ENCODE measurements at places on chromosomes 3 and 15. TPM values are rescaled to one million over a fixed set of nuclear protein-coding genes. Genes with fewer than 3 reads are reported as not detected.

The ALDH1L1 gene
- 24.0 TPM for total RNA-seq

GRCh38 chr3:73214846-73215245, 153.4 kb downstream of the EBLN2 start:
- no peak for DNase-seq

- no peak for DNase-seq
Observed at GRCh38 chr3:143283432-143284128, 164.0 kb downstream of the CHST2 start.

The SEMA5B gene
- 3.5 TPM for total RNA-seq

DNA sequence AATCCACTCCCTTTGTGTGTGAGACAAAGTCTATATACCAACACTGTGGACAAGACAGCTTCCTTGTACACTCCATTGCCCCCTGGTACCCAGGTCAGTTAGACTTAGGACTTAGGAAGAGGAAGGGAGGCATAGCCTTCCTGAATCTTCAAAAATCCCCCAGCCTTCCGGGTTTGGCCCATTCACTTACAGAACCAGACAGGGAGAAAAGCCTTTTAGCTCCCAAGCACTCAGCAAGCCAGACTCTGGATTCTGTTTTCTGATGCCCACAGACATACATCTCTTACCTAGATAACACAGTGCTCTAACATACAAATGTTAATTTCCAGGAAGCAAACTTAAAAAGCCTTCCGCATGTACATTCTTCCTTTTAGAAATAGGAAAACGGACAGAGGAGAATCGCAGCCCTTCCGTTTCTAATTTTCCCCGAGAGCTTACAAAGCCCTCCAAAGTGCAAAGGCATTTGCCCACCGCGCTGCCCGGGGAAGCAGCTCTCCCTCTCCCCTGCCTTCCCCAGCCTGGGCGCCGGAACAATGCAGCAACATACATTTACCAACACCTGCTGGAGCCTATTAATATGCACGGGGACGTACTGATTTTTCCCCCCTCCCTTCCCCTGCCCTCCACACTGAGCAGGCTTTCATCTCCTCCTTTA, 442.0 kb downstream of the MAGI1 start:
- no peak for DNase-seq

DNA sequence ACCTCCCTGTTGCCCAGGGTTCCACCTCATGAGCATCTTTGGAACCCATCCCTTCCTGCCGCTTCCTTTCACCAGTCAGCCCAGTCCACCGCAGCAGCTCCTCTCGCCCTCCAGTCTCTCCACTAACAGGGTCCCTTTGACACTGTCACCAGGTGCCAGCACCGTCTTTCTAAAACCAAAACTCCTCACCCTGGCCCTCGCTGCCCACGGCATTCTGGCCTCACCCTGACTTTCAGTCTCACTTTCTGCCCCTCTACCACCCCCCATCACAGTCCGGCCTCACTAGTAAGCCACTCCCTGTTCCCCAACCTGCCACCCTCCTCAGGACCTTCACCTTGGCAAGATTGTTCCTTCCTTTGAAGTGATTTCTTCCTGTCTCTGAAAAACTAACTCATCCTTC, 4.2 kb downstream of the PPCDC start:
- no peak for DNase-seq

DNA sequence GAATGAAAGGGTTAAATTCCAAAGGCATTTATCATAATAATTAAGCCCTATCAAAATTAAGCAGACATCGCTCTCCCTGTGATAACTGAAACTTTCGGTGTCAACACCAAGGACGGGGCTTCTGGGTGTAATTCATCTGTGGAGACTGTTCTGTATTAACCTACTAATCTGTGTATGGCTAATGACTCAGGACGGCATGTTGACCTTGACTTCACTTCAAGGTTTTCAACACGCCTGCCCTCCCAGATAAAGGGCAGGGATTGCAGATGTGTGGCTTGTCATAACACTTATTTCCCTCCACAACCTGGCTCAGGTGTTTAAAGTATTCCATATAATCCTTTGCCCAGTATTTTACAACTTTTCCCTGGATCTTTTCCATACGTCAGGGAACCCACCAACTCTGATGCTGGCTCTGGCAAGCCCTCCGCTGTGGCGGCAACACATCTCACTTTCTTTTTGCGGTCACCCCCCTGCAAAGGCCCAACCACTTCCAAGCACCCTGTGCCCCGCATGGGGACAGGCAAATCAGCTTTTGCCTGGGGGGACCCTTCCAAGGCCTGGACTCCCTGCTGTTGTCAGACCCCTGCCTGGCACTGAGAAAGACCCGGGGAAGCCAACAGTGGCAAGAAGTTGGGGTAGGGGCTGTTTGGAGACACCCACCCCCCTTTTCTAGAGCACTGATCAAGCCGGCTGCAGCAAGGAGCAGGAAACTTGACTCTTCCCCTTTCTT, 93.2 kb upstream of the MEF2A start:
- peak; percentile 56 for DNase-seq
